ENCODE measurements at places on chromosomes 12 and 14.

GRCh38 chr14:89672636-89673511 is 255.8 kb upstream of the FOXN3 start:
- DNase-seq: no peak

DNA sequence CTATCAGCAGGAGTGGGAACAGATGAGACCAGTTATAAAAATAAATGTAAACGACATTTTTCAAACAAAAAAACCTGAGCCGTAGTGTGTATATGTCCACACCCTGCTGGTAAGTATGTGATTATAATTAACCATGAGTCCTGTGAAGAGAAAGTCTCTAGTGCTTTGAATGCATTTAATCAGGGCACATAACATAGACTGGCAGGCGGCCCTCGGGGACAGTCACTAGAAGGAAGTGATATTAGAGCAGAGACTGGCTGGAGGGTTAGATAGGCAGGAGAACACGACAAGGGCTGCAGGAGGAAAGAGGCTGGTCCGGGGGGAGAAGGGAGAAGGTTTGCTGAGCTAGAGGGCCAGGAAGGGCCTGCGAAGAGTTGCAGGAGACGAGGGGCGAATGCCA is 23.8 kb upstream of the ELK3 start:
- DNase-seq: no peak

DNA sequence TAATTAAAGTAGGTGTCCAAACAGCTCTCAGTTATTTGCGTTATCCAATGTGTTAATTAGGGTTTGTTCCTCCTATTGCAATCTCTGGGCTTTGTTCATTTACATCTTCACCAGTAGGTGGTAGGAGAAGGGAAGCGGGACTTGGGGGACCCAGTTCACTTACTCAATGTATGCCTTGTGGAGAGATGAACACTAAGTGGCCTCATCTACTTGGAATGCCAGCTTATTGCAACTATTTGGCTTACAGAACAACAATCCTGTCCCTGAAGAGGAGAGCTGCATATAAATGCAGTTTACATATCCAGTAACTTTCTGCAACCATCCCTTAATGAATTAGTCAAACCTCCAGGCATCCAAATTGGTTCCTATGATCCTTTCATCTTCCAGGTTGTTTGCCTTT is 417.1 kb upstream of the CCDC196 start:
- DNase-seq: no peak

- DNase-seq: no peak
Observed at GRCh38 chr12:124752437-124753227, 111.0 kb downstream of the SCARB1 start.

- DNase-seq: no peak
Observed at GRCh38 chr14:103738701-103739451, 23.3 kb downstream of the ZFYVE21 start.

DNA sequence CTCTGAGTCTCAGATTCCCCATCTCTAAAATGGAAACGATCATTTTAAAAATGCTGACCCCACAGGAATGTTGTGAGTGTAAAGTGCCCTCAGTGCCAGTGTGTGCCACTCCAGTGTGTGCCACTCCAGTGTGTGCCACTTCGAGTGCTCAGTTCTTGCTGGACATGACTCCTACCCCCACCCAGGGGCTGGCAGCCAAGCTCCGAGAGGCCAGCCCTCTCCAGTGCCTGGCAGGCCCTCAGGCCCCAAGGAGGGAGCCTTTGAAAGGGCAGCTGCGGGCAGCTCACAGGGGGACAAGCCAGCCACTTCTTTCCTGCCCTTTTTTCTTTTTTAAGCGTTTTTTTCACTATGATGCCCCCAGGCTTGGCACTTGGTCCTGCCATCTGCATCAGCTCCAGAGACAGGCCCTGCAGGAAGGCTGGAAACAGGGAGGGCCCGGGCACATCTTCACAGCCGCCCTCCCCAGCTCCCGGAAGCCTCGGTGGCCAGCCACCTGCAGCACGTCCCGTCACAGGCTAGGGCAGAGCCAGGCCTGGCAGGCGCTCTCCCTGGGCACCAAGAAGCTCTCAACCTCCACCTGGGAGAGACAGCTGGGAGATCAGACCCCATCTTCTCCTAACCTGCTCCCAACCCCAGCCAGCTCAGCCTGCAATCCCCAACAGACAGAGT is 29.8 kb downstream of the NCOR2 start:
- no peak for DNase-seq

DNA sequence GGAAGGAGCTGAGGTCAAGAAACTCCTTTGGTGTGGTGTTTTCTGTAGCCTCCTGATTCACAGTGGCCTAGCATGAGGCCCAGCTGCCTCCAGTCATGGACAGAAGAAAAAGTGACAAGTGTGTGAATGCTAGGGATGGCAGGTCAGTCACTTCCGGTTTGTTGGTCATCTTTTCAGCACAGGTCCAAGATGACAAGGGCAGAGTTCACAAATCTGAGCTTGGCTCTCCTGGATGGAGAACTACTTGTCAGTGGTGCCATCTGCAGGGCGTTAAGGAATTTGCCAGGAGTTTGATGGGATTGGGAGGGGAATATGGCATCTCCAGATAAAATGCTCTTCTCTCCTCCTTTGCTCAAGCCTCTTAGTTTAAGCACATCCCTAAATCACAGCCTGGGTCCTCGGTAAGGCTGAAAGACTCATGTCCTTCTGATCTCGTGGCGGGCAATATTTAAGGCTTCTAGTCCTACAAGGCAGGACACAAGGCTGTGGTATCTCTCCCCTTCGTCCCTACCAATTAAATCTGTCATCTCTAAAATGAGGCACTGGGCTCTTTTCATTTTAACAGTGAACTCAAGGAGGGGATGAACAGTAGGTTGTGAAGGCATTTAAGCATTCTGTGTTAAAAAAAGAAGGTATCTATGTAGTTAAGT is 10.0 kb downstream of the TUBA1B start:
- DNase-seq: no peak

GRCh38 chr12:96221391-96221790 is 27.2 kb downstream of the ELK3 start:
- no peak for DNase-seq

GRCh38 chr12:100348657-100349454 is 8.0 kb upstream of the SLC17A8 start:
- DNase-seq: no peak

- no peak for DNase-seq
Observed at GRCh38 chr14:64509036-64509435, 4.5 kb downstream of the ZBTB1 start.

DNA sequence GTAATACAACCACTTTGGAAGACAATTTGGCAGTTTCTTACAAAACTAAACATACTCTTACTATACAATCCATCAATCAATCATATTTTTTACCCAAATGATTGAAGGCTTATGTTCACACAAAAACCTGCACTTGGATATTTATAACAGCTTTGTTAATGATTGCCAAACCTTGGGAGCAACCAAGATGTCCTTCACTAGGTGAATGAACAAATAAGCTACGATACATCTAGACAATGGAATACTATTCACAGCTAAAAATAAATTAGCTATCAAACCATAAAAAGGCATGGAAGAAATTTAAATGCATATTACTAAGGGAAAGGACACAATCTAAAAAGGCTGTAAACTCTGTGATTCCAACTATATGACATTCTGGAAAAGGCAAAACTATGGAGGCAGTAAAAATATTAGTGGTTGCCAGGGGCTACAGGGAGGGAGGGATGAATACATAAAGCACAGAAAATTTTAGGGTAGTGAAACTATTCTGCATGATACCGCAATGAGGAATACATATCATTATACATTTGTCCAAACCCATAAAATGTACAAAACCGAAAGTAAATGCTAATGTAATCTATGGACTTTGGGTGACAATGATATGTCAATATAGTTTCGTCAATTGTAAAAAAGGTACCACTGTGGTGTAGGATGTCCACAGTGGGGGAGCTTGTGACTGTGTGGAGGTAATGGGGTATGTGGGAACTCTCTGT is 70.5 kb downstream of the GPR65 start:
- DNase-seq: no peak

- DNase-seq: peak; percentile 36
Observed at GRCh38 chr12:94150240-94151121, 2.1 kb downstream of the PLXNC1 start.

DNA sequence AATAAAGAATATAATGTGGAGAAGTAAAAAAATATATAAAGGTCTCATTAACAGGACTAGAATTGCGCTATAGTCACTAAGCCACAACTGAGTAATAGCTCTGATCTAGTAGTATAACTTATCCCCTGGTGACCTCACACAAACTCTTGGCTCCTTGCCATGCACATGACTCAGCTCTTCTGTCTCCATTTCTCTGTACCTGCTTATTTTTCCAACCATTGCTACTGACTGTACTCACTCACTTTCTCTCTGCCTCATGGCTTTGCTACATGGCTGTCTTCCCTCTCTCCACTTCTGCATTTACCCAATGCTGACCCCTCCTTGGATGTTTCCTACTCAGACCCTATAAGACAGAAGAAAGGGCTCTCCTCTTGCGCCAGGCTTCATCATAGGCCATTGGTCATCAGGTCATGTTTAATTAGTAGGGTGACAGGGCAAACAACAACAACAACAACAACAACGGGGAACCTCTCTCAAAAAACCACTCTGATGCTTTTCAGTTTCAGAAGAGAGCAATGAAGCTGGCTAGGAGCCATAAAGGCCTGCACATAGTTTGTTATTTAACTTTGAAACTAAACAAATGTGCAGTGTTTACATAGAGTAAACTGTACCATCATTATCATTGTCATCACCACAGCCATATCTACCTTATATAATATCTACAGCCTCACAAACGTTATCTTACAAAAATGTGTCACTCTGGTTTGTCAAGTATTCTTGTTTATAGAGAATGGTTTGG is 25.6 kb upstream of the KRAS start:
- no peak for DNase-seq

GRCh38 chr12:48787791-48788523 is 932 bp downstream of the ADCY6 start:
- no peak for DNase-seq

- no peak for DNase-seq
Observed at GRCh38 chr12:62601765-62602164, 135.1 kb downstream of the MON2 start.

- no peak for DNase-seq
Observed at GRCh38 chr12:69000074-69000473, 67.1 kb upstream of the CPM start.

DNA sequence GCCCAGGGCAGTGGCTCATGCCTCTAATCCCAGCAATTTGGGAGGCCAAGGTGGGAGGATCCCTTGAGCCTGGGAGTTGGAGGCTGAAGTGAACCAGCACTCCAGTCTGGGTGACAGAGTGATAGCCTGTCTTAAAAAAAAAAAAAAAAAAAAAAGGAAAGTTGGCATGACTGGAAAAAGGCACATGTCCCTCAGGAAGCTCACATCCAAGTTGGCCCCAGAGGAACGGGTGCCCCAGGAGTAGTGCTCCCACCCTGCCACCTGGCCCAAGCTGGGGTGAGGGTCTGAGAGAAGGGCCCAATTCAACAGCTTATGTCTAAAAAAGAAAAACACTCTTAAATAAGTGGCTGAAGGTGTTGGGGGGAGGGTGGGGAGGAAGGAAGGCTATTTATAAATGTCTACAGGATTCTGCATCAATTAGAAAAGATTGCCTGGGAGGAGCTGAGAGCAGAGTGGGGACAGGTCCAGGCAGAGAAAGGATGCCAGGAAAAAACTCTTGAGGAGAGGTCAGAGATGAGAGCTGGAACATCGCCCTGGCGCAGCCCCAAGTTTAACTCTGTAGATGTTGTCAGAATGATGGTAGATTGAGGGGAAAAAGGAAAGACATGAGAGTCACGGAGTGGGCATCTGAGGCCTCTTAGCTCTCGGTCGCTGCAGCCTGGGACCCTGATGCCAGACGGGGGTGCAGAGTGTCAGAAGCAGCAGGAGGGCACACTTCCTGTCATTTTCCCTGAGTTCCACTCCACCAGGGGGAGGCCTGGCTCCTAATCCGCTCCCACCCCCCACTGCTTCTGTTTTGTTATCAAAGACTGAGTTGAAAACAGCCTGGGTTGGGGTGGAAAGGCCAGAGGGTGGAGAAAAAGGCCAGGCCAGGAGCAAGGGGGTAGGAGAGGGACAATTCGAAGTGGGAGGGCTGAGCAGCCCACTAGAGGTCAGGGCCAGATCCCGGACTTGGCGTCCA is 7.3 kb downstream of the SPRYD3 start:
- no peak for DNase-seq

DNA sequence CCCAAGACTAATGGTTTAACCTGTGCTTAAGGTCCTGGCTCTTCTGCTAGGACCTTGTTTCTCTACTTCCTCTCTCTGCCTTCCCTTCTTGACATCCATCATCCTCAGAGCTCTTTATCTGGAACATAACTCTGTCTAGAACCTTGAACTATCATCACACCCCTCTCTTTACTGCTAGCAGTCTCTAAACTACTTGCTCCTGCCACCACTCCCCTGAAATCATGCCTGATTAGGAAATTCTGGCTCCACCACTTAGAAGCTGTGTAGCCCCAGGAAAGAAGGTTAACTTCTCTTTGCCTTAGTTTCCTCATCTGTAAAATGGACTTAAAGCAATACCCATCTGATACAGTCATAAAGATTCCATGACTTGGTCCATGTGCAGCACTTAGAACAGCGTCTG is 9.1 kb downstream of the SLC38A1 start:
- DNase-seq: no peak

DNA sequence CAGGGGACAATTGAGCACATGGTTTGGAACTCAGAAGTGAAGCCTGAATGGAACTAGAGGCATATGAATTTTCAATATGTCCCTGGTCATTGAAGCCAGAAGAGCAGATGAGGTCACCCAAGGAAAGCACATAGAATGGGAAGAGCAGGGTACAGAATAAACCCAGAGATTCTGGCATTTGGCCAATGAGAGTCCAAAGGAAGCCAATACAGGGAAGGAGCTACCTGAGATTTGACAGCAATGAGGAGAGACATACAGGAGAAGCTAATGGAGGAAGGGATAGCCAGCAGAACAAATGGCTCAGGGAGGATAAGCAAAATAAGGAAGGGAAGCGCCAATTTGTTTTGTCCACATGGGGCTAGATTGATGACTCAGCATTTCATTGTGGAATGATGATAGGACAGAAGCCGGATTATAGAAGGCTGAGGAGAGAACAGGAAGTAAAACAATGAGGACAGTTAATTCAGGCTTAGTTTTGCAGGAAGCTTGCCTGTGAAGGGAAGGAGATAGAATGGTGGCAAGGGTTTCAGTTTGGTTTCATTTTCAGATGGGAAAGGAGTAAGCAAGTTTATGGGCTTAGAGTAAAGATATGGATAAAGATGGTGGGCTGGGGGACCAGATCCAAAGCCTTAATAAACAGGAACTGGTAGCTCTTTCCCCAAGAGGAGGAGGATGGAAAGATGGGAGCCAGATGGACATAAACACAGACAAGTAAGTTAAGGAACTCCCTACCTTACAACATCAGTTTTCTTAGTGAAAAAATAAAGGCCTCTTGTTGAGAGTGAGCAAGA is 3.2 kb upstream of the SPTSSA start:
- no peak for DNase-seq

DNA sequence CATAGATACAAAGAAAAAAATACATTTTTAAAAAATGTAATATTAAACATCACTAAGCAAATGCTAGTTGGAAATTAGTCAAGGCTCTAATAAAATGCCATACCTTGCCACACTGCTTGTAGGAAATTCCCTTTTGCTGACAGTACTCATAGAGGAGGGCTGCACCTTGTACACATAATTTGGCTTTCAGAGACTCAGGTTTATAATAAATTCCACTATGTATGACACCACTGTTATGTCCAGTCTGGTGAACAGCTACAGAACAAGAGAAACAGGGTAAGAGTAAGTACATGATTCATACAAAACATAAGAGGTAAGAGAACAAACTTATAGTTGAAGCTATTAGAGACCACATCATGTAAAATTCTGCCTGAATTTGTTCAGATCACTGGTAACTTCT is 10.1 kb downstream of the L2HGDH start:
- DNase-seq: no peak

- DNase-seq: no peak
Observed at GRCh38 chr12:102833687-102834441, 83.2 kb downstream of the PAH start.

Data from stimulated activated naive CD4-positive, alpha-beta T cell (primary cell).